ENCODE measurements at places on chromosomes 4 and X.

- no peak for DNase-seq
Measured at GRCh38 chrX:37060999-37061398, 52.8 kb downstream of the FAM47C start.

DNA sequence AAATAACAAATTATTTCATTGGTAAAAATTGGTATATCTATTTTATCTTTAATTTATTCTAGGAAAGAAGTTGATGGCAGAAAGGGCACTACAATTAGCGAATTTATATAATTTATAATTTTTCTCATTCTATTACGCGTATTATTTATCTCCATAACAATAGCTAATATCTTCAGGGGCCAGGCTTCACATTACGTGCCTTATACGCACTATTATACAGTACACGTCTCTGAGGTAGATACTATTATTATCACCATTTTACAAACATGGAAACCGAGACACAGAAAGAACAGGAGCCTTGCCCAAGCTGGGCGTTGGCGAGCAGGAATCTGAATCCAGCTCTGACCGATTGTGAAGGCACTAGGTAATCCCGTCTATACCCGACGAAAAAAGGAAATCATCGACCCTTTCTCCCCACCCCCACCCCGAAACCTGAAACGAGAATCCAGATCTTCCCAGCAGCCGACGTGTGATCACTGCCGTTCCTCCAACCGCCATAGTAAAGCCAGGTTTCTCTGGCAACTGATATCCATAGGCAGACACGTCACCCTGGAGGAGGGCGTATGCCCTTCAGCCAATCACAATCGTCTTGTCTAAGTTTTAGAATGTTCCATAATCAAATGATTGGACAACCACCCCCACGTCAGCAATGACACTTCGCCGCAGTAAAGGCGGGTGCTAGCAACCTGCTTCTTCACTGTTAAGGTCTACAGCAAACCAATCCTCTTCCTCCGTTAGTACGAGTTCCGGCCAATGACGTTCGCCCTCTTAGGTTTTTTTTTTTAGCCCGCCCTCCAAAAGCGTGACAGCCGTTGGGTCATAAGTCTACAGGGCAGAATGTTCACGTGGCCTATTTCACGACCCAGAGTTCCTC is at the start of gene MORF4L2:
TSS of gene MORF4L2 (minus strand) at position 501 of the 874 bp plus-strand sequence. CDS start 9,672 bp downstream, outside the sequence.
- DNase-seq, result peak; percentile 78

- DNase-seq, result no peak
Measured at GRCh38 chr4:142547974-142548373, 298.1 kb downstream of the INPP4B start.

GRCh38 chrX:10507876-10508275 is 112.5 kb downstream of the MID1 start:
- DNase-seq, result no peak

GRCh38 chrX:11336201-11336600 is 43.0 kb downstream of the AMELX start:
- no peak for DNase-seq

GRCh38 chr4:31917334-31917733 is 1197.2 kb downstream of the PCDH7 start:
- no peak for DNase-seq

- no peak for DNase-seq
Measured at GRCh38 chrX:94492541-94492940, 818.5 kb downstream of the FAM133A start.

DNA sequence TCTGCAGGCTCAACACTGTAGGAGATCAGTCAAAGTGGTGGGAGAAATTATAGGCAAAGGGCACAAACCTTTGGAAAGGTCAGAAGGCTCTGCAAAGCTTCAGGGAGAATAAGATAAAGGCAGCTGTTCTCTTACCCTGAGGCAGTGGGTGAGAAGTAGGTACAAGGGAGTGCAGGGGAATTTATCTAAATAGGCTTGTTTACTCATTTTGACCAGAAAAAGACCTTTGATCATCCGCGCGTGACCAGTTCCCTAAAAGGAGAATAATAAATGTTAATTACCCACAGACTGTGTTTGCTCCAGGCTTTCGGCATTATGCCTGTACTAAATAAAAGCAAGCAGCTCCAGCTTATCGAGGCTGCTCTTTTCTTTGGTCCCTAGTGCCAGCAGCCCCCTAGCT is 9.3 kb downstream of the FGFBP2 start:
- no peak for DNase-seq

DNA sequence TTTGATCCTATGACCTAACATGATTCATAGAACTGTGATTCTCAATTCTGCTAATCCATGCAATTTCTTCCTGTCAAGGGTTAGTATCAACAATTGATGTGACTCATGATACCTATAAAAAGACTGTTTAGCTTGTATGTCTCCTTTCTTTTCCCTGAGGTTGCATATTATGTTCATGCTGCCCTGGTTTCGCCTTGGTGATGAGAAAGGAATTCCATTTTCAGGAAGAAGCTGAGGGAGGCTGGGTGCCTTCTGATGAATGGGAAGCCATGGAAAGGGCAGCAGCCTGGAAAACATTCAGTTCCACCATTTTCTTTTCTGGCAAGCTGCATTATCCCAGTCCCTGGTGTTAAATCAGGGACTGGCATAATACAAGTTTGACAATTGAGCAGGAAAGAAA is 976.5 kb downstream of the RPA4 start:
- no peak for DNase-seq

- no peak for DNase-seq
Measured at GRCh38 chr4:6076391-6076790, 58.2 kb upstream of the C4orf50 start.

DNA sequence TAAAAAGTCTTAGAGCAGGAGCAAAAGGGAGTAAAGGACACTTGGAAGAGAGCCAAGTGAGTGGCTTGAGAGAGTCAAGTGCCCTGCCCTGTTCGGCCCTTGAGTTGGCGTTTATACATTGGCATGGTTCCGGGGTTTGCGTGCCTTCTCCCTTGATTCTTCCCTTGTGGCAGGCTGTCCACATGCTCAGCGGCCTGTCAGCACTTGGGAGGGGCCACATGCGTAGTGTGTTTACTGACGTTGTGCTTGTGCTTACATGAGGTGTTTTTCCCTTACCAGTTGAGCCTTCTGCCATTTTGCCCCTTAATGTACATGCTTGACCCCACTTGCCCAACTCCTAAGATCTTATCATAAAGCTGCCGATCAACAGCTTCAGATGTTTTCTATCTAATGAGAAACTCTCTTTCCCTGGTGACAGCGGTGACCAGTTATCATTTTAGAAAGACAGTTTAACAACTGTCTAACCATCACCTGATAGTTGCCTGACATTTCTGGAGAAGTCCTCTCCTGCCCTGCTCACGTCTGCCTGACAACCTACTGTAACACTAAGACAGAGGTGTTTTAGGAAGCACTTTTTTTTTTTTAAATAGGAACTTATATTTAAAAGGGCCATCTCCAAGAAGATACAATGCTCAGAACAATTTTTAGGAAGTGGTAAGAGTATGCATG is 49.5 kb upstream of the GC start:
- no peak for DNase-seq

- DNase-seq, result no peak
Measured at GRCh38 chrX:101220662-101221260, 1.2 kb downstream of the DRP2 start.

- DNase-seq, result no peak
Measured at GRCh38 chrX:13387666-13388494, 68.0 kb upstream of the ATXN3L start.

DNA sequence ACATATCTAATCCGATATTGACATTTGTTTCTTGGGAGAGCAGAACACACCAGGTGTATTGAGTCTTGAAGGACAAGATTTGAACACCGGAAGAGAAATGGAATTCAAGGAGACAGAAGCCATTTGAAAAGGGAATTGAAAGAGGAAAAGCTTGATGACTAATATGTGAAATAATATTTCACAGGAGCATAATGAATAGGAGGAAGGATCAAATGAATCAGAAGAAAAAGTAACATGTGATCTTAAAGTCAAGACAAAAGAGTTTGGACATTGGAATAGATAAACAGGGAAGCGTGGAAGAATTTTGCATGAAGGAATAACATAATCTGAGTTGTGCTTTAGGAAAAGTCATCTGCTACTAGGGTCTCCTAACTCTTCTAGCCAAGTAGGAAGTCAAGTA is 145.5 kb upstream of the PDHA2 start:
- no peak for DNase-seq

GRCh38 chr4:185395956-185396723 is 416 bp upstream of the LRP2BP start:
- DNase-seq, result peak; percentile 97

- no peak for DNase-seq
Measured at GRCh38 chr4:90495936-90496335, 368.7 kb downstream of the CCSER1 start.

DNA sequence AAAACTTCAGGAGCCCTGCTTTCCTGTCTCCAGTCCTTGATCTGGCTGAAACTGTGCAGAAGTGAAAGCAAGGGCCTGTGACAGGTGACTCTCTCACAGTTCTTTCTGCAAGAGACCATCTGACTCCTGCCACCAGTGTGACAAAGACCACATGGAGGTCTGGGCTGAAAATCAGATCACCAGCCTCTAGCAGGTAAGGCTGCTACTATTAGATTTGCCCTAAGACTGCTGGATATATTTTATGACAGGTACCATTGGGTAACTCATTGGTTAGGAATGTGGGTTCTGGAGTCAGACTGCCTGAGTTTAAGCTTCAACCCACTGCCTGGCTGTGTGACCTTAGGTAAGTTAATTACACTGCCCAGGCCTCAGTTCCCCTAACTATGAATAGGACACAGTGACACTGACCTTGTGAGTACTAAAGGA is 163.3 kb upstream of the SLC7A11 start:
- no peak for DNase-seq

- no peak for DNase-seq
Measured at GRCh38 chr4:155319516-155319915, 57.2 kb downstream of the MAP9 start.

- DNase-seq, result no peak
Measured at GRCh38 chr4:173490817-173491528, 39.1 kb downstream of the HAND2 start.

DNA sequence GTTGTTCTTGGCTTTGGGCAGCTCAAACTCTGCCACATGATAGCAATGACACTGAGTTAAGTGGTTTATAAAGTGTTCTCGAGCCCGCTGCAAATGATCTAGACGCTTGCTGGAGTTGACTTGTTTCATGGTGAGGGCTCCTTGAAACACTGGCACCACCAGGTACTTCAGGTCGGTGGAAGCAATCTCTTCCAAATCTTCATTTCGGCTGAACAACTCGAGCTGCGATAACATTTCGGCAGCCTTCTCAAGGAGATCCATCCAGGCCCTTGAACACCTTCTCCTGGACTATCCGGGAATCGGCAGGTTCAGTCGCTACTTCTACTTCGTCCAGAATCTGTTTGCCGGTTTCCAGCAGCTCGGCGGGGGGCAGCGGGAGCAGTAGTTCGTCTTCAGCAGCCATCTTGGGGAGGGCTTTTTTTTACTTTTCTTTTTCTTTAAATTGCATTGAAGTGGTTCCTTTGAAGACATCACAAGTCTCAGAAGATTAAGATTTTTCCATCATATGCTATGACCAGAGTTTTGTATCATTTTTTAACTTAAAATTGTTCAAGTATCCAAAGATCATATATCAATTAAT is 28.0 kb downstream of the HNRNPDL start:
- no peak for DNase-seq

GRCh38 chr4:163331629-163332376 is 593 bp downstream of the NPY1R start:
- no peak for DNase-seq

- DNase-seq, result no peak
Measured at GRCh38 chr4:123127875-123128274, 205.5 kb upstream of the NUDT6 start.

DNA sequence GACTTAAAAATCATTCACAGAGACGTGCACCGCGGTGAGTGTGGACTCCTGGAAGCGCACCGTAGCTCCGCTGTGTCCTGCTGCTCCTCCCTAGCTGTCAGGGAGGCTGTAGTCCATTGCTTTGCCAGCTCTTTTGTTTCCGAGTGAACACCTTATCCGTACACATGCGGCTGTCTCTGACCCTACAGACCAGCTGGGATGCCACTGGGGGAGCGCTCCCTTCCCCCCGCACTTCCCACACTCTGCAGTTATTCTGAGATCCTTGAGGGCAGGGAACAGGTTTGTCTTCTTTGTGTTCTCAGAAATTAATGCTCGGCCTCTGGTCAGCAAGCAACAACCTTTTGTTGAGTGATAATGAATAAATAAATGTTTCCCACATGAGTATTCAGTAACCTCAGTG is 33.7 kb upstream of the MSANTD1 start:
- DNase-seq, result no peak

GRCh38 chr4:143203577-143203976 is 18.9 kb downstream of the USP38 start:
- no peak for DNase-seq

DNA sequence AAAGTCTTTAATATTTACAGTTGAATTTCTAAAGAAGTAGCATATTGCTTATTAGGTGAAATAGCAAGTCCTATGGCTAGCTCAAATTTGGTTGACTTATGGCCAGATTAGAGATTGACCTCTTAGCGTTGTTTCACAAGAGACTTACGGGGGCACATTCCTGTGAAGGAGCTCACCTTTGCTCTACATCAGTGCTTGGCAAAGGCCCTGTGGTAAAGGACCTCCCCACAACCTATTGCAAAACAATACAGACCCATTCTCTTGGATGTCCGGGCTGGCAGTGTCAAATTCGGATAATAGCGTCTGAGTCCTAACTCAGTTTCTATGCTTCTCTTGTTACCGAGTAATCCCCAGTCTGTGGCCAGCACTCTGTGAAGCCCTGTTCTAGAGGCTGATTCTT is 10.9 kb downstream of the PDHA1 start:
- DNase-seq, result no peak

DNA sequence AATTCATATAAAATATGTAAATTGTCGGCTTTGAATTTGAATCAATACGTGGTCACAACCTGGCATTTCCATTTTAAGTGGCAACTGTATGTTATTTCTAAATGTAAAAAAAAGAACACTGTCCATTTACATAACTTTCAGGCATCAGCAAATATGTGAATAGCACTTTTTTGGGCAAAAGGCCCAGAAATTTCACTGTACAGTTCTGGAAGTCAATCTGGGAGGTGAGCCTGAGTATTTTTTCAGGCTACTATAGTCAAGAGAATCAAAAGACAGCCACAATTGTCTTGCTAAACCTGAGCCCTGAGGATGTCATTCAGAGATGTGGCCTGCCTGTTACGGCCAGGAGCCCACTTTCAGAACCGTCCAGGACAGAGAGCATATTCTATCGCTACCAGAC is 543.9 kb upstream of the MAGEB2 start:
- DNase-seq, result no peak

GRCh38 chr4:124423160-124423559 is 289.4 kb downstream of the ANKRD50 start:
- no peak for DNase-seq
